ENCODE measurements at places on chromosomes 16 and 17.

DNA sequence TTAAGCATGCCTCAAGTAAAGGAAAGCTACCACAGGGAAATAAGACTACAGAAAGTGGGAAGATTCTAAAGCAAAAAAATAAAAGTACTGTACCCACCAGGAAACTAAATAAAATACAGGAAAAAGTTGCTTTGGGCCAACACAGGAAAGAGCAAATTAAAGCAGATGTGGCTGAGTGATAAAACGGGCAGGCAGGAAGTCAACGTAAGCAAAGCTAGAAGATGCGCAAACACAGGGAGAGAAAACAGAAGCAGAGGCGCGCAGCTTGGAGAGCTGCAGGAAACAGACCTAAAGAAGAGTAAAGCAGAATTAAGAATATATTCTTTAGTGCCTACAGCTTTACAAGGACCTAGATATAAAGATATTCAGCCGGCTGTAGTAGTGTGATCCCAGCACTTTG lies 21.7 kb downstream of the USP36 start:
- no peak for DNase-seq

- no peak for DNase-seq
Measured at GRCh38 chr17:5488752-5489151, 2.4 kb downstream of the MIS12 start.

DNA sequence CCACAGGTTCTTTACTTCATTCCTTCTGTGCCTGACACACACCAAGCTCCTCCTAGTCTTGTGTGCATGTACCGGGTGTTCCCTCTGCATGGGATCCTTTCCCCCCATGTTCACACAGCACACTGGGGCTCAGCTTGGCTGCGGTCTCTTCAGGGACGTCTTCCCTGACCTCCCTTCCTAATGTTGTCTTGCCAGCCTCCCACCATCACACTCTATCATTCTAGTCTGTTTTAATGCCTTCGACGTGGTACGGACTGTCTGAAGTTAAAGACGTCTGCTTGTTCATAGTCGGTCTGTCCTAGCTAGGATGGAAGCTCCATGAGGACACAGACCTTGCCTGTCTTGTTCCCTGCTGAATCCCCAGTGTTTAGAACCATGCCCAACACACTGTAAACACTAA lies 60.1 kb downstream of the USP31 start:
- DNase-seq = no peak

- no peak for DNase-seq
Measured at GRCh38 chr17:63753215-63753614, 11.6 kb upstream of the STRADA start.

GRCh38 chr16:85735225-85735635 lies 15.7 kb downstream of the C16orf74 start:
- DNase-seq = no peak

DNA sequence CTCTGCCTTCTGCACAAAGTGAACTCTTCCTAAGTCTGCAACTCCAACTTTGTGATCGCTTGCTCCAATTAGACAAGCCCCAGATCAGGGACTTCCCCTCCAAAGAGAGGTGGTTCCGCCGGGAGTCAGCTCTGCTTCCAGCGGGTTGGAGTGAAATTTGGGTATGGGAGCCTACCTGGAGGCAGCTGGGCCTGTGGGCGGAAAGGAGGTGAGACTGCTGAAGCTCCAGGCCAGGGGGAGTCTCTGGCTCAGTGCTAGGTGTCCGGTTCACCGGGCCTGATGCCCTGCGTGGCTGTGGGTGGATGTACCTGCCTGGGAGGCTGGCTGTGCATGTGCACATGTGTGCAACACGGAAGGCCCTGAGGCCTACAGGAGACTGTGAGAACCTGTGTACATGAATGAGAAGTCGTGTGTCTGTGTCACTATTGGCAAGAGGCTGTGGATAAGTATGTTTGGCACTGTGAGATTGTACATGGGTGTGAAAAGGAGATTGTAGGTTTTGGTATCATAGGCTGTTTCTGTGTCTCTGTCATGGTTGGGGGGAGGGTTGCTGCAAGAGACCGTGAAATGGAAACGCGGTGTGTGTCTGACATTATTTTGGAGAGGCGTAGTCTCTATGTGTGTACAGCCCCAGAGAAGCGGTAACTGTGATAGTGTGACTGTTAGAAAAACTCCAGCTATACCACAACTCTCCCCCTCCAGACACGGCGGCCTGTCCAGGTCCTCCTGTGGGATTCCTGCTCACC lies 4.2 kb downstream of the LHX1 start:
- DNase-seq = no peak
